ENCODE measurements at places on chromosomes 6 and 20. TPM values are rescaled to one million over a fixed set of nuclear protein-coding genes. Genes with fewer than 3 reads are reported as not detected.

- no peak for DNase-seq
Measured at GRCh38 chr6:32854376-32855178, 585 bp downstream of the PSMB9 start.

DNA sequence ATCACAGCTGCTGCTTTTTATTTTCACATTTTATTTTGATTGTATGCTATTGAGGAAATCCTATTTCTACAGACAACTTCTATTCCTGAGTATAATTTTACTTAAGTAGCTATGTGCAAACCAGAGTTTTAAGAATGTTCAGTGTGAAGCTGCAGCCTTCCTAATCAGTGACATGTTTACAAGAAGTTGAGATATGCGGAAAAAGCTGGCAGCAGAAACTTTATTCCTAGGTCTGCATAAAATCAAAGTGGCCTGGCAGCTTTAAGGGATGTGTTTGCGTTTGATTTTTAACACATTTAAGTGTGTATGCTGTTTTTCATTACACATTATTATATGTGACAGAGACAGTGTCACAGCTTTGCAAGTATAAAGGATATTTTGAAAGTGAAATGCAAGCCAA lies 26.3 kb downstream of the MAPK14 start:
- no peak for DNase-seq

Gene OPRM1
- not detected for total RNA-seq

DNA sequence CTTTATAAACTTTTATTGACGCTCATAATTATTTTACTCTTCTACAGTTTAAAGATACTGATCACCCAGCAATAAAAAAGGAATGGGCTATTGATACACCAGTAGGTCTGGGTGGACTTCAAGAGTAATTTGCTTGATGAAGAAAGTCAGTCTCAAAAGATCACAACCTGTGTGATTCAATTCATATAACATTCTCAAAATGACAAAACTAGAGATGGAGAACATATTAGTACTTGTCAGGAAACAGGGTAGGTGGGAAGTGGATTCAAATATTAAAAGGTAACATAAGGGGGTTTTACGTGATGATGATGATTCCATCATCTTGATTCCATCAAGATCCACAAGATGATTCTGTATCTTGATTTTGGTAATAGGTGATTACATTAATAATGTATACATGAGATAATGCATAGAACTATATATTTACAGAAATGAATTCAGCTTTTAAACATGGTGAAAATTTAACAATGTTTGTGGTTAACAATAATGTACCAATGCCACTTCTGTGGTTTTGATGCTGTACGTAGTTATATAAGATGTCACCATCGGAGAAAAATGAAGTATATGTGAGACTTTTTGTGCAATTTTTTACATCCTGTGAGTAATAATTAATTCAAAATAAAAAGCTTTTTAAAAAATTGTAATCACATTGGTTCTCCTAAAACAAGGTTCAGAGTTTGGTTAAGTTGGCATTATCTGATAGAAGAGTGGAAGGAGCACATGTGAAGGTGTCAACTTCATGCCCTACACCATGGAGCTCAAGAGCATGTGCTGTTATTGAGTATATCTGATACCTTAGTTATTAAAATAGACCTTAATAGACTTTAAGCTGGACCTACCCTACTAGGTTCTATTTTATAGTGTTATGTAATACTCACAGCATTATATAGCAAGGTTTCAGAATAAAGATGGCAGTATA lies 66.3 kb upstream of the DYNLRB1 start:
- DNase-seq = no peak

DNA sequence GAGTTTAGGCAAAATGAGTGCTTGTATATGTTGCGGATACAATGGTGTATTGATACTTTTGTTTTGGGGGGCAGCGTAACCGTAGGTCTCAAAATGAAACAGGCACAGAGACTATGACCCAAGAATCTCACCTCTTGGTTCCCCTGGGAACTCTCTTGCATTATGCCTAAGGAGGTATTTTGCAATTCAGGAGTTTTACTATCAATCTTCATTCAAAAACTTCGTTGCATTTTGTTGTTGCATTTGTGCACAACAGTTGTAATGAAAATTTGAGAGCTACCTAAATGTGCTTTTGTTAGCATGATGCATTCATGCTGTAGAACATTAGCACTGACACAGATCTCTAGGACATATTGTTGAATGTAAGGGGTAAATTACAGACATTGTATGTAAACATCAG lies 18.2 kb downstream of the VTA1 start:
- DNase-seq = no peak

DNA sequence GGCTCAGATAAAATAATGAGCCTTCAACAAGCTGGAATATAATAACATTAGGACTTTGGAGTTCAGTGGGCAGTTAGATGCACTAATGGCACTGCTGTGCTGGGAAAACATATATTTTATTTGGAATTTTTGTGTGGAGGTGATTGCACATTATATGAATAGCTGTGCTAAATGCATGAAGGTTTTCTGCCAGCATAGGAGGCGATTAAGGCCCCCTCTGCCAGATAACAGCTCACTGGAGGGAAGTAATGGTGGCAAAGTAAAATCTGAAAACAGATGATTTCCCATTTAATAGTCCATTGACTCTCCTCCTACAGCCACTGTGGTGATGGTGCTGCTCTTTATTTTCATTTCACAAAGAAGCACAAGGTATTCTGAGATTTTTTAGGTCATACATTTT lies 326.0 kb downstream of the GRIK2 start:
- DNase-seq = no peak

- DNase-seq = no peak
Measured at GRCh38 chr6:117167520-117168271, 97.7 kb upstream of the VGLL2 start.

Gene TOX2
- 28.4 TPM for total RNA-seq

DNA sequence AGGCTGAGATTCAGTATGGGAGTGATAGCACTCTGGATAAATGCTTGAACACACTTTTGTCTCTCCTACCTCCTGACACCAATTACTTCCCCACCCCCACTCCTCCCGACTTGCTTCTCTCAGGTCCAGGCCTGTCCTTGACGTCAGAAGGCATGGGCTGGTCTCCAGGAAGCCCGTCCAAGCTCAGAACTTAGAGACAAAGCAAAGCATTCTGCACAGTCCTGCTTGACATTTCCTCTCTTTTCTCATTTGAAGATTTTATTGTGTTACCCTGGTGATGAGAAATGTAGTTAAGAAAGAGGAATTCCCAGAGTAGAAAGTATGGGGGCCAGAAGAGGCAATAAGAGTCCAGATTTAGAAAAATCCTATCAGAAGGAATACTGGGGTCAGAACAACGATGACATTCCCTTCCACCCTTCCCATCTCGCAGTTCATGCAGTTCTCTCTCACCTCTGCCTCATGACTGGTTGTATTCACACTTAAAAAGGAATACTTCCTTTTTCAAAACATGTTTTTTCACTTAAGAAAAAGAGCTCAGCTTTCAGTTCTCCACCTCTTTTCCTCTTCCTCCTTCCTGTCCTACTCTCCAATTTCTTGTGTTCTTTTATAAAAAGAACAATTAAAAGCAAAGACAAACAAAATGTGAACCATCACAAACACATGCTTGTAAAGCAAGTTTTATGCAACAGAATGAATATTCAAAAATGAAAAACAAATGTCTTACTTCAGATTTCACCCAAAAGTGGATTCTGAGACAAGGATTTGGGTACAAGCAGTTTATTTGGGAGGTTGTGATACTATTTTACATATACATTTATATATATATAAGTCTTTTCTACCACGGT lies 18.5 kb upstream of the FAM184A start:
- DNase-seq = peak; percentile 72

DNA sequence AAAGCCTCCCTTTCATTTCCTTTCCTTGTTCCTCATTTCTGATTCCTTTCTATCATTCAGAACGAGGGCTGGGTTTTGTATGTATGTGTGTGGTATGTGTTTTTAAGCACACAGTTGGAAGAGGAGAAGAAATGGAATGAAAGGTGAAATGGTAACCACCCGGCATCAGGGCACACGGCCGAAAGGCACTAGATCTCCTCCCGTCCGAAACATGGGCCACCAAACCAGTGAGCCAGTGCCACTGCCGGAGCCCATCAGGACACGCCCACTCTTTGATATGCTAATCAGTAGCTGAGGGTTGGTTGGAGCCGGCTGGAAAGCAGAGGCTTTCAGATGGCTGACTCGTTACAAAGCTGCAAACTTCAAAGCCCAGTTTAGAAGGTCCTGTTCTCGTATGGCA lies 228.6 kb upstream of the JARID2 start:
- no peak for DNase-seq

GRCh38 chr6:95847061-95847460 lies 168.7 kb upstream of the FUT9 start:
- DNase-seq = no peak

Gene TRIM31
- not detected for total RNA-seq

Gene TNFRSF6B
- 96.8 TPM for total RNA-seq

GRCh38 chr6:82410151-82410648 lies 46.6 kb downstream of the TPBG start:
- no peak for DNase-seq

GRCh38 chr20:22974354-22974753 lies 60.8 kb upstream of the SSTR4 start:
- DNase-seq = peak; percentile 14

DNA sequence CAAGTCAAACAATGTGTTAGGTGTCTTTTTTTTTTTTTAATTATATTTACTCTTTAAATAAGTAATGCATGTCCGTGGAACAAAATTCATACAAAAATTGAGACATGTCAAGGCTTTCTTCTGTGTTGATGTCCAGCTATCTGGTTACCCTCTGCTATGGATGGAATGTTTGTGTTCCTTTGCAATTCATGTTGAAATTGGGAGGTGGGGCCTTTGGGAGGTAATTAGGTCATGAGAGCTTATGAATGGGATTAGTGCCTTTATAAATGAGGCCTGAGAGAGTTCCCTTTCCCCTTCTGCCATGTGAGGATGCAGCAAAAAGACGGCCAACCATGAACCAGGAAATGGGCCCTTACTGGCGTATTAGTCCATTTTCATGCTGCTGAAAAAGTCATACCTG lies 83.1 kb upstream of the KCNG1 start:
- no peak for DNase-seq

Gene HFE
- 3.4 TPM for total RNA-seq

DNA sequence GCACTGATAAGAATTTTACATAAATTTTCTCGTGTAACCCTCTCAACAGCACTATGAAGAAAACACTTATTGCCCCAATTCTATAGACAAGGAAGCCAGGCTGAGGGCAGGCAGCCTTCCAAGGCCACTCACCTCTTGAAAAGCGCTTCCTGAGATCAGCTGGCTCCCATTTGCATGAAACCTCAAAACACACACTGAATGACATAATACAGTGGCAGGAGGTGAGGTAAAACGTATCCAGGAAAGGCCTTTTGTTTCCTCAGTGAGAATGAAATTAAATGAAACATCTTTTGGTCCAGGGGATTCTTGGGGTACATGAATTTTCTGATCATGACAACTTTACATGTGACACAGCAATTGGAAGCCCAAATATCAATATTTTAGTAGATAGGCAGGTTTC lies 112.5 kb downstream of the WDR27 start:
- DNase-seq = peak; percentile 27

DNA sequence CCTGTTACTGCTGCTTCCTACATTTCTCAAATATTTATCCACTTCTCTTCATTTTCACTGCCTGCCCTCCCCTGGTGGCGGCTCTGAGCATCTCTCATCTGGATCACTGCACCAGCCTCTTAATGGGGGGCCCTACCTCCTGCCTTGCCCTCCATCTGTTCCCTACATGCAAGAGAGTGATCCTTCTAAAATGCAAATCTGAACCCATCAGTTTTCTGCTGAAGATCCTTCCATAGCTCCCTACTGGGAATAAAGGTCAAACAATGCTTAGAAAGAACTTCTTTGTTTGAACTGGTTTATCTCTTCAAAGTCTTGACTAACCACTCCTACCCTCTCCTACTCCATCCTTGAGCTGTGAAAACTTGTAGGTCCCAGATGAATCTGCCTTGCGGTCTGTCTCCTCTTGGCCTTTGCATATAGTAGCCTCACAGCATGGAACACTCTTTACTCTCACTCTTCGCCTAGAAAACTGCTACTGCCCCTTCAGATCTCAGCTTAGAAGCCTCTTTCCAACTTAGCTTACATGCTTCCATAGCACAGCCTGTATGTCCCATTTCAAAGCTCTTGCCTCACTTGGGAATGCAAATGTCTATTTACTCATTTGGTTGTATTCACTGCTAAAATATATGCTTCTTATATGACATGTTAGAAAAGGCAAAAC lies 119.3 kb downstream of the QRSL1 start:
- no peak for DNase-seq

Gene ZNFX1
- total RNA-seq = 54.1 TPM

GRCh38 chr20:18377896-18378481 lies 88.8 kb downstream of the DZANK1 start:
- no peak for DNase-seq

DNA sequence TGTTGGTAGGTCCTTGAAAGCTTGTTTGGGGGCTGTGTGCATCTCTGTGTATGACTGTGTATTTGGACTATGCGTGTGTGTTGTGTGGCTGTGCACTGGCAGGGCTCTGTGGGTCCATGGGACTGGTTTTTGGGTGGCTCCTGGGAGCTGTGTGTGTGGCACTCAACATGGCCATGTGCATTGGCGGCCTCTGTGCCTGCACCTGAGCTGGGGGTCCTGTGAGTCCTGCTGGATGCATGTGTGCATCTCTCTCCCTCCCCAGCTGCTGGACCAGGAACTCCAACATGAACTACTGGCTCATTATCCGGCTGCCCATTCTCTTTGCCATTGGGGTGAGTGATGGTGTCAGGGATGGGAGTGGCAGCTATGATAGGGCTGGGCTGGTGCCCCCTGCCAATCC lies 30.1 kb downstream of the GLP1R start:
- DNase-seq = no peak

- DNase-seq = no peak
Measured at GRCh38 chr6:116651916-116652315, 16.6 kb downstream of the ZUP1 start.

Gene PHACTR2
- 121 TPM for total RNA-seq

DNA sequence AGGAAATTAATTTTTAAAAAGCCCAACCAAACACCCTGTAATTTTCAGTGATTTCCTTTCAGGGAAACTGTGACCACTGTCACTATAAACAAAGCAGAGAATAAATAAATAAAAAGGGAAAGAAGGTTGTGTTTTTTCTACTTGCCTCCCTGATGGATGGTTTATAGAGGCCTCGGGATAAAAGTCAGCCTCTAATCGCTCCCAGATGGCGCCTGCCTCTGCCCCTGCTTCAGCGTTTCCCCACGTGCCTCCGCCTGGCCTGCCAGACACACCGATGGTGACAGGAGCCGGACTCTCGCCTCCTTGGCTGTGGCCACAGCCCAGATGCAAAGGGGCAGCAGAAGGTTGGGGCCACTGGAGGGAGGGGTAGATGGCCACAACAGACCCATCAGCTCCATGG lies 327.7 kb downstream of the CDC5L start:
- DNase-seq = no peak

Gene RHAG
- not detected for total RNA-seq

Gene ABHD16B
- not detected for total RNA-seq

- no peak for DNase-seq
Measured at GRCh38 chr20:63125838-63126601, 89.9 kb downstream of the YTHDF1 start.

DNA sequence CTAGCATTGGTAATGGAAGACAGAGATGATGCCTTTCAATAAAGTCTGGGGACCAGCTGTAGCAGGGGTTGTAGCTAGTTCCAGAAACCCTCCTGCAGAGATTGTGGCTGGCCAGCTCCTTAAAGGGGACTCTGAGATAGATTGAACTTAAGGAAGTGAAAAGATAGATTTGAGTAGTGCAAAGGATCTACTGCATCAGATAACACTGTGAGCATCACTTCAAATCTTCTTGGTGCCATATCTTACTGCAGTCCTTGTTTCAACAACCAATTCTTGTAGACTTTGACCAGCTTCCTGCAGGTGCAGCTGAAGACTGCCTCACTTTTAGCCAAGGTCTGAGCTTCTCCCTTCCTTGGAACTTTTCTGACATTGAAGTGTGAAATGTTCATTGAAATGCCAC lies 14.8 kb upstream of the CEP162 start:
- no peak for DNase-seq

Gene GSTA2
- not detected for total RNA-seq
